Activated T-helper 1 cell treated with anti-CD3 and anti-CD28 coated beads, Interleukin-2, amount 50 U/mL, for 16 hours (primary cell): ENCODE measurements at places on chromosomes 7 and 10.

DNA sequence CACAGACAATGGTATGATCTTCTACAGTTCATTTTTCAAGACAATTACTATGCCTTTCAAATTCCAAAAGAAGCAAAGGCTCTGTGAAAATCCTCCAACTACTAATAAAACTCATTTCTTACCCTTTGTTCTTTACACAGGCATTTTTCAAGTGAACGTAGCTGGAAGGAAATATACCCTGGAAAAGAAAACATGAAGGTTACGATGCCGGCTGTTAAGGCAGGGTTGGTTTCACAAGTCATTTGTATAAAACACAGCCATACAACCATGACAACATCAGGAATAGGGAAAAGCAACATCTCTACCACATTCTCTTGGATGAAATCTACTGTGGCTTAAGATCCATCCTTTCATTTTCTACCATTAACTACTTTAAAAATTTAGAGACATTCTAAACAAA lies 207.9 kb downstream of the DOCK4 start:
- DNase-seq: no peak

DNA sequence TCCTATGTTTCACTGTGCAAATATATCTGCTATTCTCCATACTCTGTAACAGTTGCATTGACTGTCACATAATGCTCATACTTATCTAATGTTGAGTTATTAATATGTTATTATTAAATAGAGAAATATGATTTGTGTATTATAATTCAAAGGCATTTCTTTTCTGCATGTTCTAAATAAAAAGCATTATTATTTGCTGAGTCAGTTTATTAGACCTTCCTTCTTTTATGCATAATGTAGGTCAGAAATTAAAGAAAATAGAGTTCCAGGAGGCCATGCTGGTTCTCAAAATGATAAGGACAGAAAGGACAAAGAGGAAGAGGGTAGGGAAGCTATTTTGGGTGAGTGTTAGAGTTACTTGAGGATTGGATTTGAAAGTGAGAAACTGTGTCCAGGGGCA lies 50.7 kb downstream of the CYP2C9 start:
- no peak for DNase-seq

DNA sequence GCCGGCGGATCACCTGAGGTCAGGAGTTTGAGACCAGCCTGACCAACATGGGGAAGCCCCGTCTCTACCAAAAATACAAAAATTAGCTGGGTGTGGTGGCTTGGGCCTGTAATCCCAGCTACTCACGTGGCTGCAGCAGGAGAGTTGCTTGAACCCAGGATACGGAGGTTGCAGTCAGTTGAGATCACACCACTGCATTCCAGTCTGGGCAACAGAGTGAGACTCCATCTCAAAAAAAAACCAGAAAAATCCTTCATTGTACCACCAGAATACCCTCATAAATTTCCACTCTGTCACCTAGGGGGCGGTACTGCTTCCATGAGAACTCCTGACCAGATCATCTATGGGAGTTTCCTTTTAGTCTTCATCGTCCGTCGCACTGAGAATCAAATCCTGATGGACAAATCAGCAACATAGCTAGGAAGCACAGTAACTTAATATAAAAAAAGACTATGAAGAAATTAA lies 225.8 kb upstream of the KLF14 start:
- DNase-seq: no peak

DNA sequence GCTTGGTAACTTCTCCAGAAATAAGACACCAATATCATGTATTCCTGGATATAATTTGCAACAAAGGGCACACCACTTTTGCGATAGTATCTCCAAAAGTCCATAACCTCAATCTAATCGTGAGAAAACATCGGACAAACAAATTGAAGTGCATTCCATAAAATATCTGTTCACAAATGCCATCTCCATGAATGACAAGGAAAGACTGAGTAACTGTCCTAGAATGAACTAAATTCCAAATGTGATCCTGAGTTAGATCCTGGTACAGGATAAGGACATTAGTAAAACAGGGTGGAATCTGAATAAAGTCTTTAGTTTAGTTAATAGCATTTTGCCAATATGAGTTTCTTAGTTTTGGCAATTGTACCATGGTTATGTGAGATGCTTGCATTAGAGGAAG lies 384.2 kb downstream of the SUGCT start:
- no peak for DNase-seq

DNA sequence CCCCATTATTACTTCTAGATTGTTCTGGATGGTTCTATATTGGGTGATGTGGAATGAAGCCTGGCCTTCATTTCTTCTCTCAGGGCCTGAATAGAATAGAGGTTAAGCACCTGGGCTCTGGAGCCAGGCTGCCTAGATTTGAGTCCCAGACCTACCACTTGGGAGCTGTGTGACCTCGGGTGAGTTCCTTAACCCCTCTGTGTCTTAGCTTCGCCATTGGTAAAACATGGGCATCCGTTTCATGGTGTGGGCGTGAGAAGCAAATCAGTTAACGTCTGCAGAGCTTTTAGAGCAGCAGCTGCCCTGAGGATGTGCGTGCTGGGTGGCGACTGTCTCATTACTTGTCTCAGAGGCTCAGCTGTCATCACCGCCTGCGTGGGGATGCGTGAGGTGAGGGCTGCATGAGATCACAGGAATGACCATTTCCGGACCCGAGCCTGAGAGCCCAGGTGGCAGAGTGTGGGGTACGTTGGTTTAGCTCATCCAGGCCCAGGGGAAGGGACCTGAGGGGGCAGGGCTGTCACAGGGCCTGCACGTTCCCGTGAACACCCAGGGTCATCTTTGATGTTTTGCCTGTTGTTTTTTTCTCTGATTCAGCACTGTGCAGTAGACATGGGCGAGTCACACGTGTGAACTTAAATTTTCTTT lies 9.7 kb downstream of the AGAP3 start:
- no peak for DNase-seq

DNA sequence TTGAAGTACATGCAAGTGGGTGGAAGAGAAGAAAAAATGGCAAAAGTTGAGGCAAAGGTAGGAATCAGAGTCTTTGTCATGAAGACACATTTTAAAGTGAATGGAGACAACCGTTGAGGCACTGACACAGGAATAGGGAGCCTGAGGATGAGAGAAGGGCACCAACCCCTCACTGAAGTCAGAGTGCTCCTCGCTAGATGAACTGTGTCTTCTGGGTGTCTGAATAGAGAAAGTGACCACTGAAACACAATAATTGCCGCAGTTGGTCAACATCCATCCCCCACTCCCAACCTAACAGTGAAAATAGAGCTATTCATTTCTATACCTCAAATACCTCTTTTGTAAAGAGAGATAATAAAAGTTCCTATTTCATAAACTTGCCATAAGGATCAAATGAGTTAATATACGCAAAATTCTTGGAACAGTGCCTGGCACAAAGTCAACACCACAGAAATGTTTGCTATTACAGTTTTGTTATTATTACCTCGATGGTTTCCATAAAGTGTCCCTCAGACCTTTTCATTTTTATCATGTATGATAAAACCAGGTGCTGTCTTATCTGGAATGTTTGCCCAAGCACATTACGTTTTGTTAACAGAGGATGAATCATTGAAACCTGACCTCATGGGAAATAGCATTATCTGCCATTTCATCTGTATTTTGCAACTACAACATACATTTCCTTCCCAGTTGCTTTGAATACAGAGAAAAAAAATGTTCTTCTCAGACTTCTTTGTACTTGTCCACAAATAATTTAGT lies 61.8 kb upstream of the SP4 start:
- DNase-seq: no peak

DNA sequence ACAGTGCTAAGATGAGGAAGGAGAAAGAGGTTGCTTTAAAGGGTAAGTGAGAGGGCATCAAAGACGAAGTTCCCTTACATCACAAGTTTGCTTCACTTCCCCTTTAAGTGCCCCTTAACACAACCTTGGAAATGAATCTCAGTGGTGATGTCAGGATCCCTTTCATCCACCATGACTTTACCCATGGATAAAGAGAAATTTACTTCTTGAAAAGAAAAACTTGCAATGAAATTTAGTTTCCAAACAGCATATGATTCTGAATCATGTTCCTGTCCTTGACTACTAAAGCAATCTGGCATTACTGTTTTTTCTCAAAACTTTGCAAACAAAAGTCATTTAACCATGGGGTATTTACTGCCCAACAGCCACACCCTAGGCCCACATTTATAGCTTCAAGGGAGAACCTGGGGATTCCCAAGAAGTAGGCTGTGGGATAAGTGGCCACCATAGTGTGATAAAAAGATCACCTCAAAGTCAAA lies 135.9 kb downstream of the ITGB8 start:
- no peak for DNase-seq

- no peak for DNase-seq
Observed at GRCh38 chr7:157684909-157685429, 348.2 kb downstream of the DNAJB6 start.

GRCh38 chr10:63268149-63268797 lies 135.1 kb downstream of the NRBF2 start:
- no peak for DNase-seq

DNA sequence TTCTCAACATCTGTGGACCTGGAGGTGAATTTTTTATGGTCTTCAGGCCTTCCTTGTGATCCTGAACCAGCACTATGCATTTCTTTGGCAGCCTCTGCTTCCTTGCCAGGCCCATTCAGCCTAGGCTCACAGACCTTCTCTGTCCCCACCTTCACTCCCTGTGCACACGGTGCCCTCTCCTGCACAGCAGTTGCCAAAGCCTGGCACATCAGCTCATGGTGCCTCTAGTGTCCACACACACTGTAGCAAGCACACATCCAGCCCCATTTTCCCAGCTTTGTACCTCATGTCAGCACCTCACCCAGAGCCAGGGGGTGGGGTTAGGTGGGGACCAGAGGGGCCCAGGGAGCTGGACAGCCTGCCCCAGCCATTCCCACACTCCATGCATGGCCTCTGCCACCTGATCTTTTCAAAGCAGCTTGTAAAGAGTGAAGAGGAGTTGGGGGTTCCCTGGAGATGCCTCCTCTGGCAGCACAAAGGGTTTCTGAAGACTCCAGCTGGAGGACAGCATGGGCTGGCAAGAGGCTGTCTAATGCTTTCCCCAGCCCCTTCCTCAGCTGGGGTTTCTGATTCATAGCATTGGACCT lies 57.9 kb upstream of the TMEM72 start:
- DNase-seq: no peak

DNA sequence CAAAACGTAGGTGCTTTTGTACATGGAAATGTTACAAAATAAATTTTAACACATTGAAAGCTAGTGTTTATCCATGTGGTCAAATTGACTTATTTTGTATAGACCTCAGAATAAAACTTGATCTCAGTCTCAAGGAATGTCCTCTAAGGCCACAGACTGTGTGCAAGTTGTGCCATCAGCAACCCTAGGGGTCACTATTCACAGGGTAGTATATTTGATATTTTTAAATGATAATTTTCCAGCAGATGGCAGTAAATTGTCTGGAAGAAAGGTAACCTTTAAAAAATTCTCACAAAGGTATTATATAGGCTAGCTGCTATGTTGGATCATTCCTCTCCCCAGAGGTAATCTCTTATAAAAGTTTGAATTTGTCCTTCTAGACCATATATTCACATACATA lies 12.9 kb upstream of the SNX10 start:
- DNase-seq: no peak

GRCh38 chr10:131314799-131315198 lies 3.3 kb upstream of the TCERG1L start:
- DNase-seq: no peak

DNA sequence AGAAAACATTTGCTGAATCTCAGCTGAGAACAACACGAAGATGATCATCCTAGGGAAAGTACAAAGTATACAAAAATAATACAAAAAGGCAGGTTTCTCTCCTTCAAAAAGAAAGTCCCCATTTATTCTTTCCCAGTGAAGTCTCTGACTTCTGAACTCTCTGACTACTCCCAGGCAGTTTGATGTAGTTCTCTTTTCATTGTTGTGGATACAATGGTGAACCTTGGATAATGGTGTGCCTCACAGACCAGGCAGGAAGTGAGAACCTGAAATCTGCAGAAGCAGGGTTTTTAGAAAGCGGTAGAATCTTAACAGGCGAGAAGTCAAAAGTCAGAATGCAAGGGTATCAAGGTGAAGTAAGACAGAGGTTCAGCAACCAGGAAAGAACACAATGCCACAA lies 150.8 kb upstream of the NRP1 start:
- DNase-seq: no peak

GRCh38 chr7:100545360-100546128 lies 6.5 kb downstream of the AGFG2 start:
- DNase-seq: no peak

GRCh38 chr7:94509887-94510581 lies 425 bp downstream of the CASD1 start:
- peak; percentile 24 for DNase-seq

GRCh38 chr7:28036696-28037095 lies 143.9 kb downstream of the JAZF1 start:
- DNase-seq: no peak

DNA sequence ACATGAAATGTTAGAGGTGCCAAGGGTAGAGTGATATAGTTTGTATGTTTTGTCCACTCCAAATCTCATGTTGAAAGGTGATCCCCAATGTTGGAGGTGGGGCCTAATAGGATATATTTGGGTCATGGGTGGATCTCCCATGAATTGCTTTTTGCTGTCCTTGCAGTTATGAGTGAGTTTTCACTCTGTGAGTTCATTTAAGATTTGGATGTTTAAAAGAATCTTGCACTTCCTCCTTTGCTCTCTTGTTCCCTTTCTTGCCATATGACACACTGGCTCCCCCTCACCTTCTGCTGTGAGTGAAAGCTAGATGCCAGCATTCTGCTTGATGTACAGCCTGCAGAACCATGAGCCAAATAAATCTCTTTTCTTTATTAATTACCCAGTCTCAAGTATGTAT lies 269.2 kb downstream of the ZWINT start:
- DNase-seq: no peak

DNA sequence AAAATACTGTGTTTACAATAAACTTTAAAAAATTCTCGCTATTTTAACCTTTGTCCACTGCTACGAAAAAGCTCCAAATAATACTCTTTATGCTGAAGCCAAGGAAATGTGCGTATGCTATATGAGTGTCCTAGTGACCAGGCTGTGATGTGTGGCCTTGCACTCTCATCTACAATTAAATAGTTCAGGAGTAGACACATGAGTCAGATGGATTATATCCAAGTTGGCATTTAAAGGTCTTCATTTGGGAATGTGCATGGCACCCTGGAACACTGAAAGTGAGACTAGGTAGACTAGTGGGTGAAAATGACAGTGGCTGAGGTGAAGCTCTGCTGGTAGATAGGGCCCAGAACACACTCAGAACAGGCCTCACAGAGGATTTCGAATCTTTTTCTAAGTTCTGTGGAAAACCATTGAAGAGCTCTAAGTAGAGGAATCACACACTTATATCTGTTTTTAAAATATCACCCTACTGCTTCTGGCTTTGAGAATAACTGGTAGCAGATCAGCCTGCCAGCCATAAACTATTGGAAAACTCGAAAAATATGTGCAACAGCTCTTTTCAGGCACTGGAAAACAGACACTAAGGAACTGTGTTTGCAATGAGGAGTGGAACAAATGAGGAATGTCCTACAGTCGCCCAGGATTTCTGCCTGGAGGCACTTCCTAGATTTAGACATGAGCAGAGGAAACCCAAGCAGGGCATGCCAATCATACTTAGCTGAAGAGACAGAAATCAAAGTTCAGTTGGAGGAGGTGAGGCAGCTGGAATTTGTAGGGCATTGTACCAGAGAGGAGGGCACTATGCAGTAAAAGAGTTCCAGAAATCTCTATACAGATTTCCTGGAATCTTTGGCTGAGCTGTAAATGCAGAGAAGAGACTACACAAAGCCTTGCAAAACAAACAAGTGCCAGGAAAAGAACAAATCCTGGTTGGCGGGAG lies 603.8 kb upstream of the LRRTM3 start:
- no peak for DNase-seq

- DNase-seq: no peak
Observed at GRCh38 chr7:37032258-37032601, 307.9 kb upstream of the AOAH start.
